ENCODE measurements at places on chromosomes 5 and 9. TPM values are rescaled to one million over a fixed set of nuclear protein-coding genes. Genes with fewer than 3 reads are reported as not detected.
A peak's percentile ranks its signal among the peaks of the same experiment; 100 is the strongest.

Gene DAPK1
- 3.3 TPM for total RNA-seq

Gene IFT74
- 10.9 TPM for total RNA-seq

Gene RASGRF2
- 8.6 TPM for total RNA-seq

Gene ANKRD34B
- not detected for total RNA-seq

Gene PTPRD
- not detected for total RNA-seq

Gene PJA2
- total RNA-seq, result 57.3 TPM

- H3K27me3 ChIP-seq, result no peaks in the 10 kb centered on the region
- DNase-seq, result no peak
- no peak overlapping the region for H3K4me3 ChIP-seq
- peaks cover 3% of the 10 kb centered on the region for H3K36me3 ChIP-seq
- H3K27ac ChIP-seq, result no peak overlapping the region
- H3K4me1 ChIP-seq, result peaks cover 9% of the 10 kb centered on the region
Measured at GRCh38 chr9:3548648-3549047, 22.8 kb upstream of the RFX3 start.

DNA sequence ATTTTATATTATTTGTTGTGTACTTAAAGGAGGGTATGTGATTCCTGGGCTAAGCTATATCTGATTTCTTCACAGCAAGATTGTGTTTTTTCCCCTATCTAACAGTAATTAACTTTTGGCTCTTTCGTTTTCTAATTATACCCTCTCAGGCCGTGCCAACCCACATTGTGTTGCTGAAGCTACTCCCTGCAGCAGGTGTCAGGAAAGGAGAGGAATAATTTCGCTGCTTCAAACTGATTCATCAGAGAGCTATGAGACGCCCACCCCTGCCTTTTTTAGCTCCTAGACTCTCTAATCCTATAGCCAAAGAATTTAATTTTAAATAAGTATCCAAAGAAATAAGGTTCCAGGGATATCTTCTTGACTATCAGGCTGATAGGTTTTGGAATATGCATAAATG lies 3.8 kb downstream of the CAVIN4 start:
- H3K27me3 ChIP-seq, result no peaks in the 10 kb centered on the region
- H3K4me1 ChIP-seq, result no peaks in the 10 kb centered on the region
- H3K36me3 ChIP-seq, result no peaks in the 10 kb centered on the region

DNA sequence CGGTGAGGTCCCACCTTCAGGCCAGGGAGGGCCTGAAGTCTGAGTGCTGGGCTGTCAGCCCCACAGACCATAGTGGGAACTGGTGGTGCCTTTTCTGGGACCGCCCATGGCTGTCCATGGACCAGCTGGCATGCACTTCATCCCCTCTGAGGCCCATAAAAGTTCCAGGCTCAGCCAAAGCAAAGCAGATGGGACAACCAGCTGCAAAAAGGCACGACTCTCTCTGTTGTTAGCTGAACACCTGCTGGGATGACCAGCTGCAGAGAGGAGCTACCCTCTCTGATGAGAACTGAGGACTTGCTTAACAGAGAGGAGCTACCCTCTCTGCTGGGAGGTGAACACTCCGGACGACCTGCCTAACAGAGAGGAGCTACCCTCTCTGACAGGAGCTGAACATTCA lies 844.3 kb upstream of the DMAC1 start:
- no peaks in the 10 kb centered on the region for H3K36me3 ChIP-seq
- H3K4me1 ChIP-seq, result no peaks in the 10 kb centered on the region
- no peaks in the 10 kb centered on the region for H3K27me3 ChIP-seq

GRCh38 chr9:101399643-101399970 lies 956 bp downstream of the ZNF189 start:
- no peak for DNase-seq
- H3K4me3 ChIP-seq, result peak overlapping the region; percentile 100
- H3K27me3 ChIP-seq, result no peaks in the 10 kb centered on the region

- peak overlapping the region; percentile 32 for H3K4me3 ChIP-seq
- H3K4me1 ChIP-seq, result peaks cover 31% of the 10 kb centered on the region
- no peak overlapping the region for H3K27ac ChIP-seq
- peaks cover 78% of the 10 kb centered on the region for H3K27me3 ChIP-seq
- no peaks in the 10 kb centered on the region for H3K36me3 ChIP-seq
Measured at GRCh38 chr9:124007565-124008302, 3.8 kb upstream of the LHX2 start.

- no peaks in the 10 kb centered on the region for H3K4me1 ChIP-seq
- H3K27ac ChIP-seq, result no peak overlapping the region
- no peak for DNase-seq
- H3K27me3 ChIP-seq, result peaks cover under 1% of the 10 kb centered on the region
Measured at GRCh38 chr9:8725635-8726034, 926.1 kb upstream of the DMAC1 start.

DNA sequence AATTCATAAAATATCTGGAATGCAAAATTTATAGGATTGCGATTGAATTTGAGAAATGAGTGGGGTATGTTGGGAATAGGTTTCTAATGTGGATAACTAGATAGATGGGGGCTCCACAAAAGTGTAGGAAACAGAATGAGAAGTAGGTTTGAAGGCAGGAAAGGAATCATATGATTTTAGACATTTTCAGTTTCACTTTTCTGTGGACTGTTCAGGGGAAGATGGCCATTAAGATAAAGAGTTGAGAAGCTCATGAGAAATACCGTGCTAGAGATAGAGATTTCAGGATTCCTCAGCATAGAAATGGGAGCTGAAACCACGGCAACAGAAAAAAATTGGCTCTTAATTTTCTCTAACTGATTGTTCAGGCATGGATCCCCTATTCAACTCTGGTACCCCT lies 163.4 kb upstream of the CD180 start:
- H3K4me1 ChIP-seq, result peaks cover 9% of the 10 kb centered on the region
- no peaks in the 10 kb centered on the region for H3K36me3 ChIP-seq
- H3K27ac ChIP-seq, result no peak overlapping the region
- H3K4me3 ChIP-seq, result no peak overlapping the region
- peaks cover 5% of the 10 kb centered on the region for H3K27me3 ChIP-seq

DNA sequence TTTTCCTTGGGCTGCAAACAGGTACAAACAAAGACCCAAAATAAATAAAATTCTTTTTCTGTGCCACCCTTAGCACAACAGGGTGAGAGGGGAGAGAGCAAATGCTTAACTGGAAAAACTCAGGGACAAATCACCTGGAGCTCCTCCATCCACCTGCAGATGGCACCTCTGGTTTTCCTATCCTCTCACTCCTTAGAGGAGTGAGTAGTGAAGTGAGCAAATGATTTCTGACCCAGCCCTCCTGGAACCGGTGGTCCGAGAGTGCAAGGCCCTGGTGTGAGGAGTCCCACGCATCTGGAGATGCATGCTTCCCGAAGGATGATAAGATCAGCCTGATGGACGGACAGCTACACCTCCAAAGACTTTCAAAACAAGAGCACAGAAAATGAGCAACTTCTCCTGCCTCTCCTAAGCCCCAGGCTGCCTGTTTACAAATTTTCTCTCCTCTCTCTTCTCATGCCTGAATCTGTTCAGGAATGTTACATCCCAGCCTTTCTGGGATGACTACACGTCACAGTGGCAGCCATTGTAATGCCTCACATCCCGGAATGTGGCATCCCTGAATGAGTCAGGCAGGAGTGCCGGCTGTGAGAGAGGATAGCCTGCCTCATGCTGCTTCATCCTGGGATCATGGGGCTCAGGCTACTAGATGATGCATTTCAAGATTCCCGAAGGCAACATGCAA lies 86.4 kb downstream of the ADRB2 start:
- peaks cover 8% of the 10 kb centered on the region for H3K4me1 ChIP-seq
- DNase-seq, result no peak
- H3K36me3 ChIP-seq, result no peaks in the 10 kb centered on the region

- no peak overlapping the region for H3K4me3 ChIP-seq
- H3K4me1 ChIP-seq, result no peaks in the 10 kb centered on the region
- peak overlapping the region; percentile 60 for H3K27ac ChIP-seq
- peaks cover 5% of the 10 kb centered on the region for H3K36me3 ChIP-seq
Measured at GRCh38 chr9:128304136-128304970, 17.9 kb downstream of the TRUB2 start.

DNA sequence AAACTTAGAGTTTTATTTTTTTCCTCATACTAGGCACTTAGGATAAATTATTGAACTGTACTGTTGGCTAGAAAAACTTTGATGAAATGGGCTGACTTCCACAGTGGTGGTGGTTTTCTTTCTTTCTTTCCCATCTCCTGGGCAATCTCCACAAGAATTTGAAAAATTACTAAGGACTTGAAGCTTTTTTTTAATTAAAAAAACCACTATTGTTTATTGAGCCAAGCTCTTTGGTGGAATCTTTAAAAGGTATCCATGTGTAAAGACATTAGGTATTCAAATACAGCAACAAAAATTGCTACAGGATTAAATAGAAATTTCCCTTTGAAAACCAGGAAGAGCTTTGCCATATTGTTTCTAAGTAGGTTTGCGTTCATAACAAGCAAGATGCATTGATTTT lies 14.1 kb downstream of the MARCHF6 start:
- no peak overlapping the region for H3K27ac ChIP-seq
- no peak for DNase-seq
- H3K36me3 ChIP-seq, result peaks cover 4% of the 10 kb centered on the region
- no peak overlapping the region for H3K4me3 ChIP-seq

GRCh38 chr5:68962757-68963484 lies 130.9 kb upstream of the SLC30A5 start:
- peak; percentile 31 for DNase-seq
- no peak overlapping the region for H3K4me3 ChIP-seq
- no peak overlapping the region for H3K27ac ChIP-seq
- H3K36me3 ChIP-seq, result no peaks in the 10 kb centered on the region

DNA sequence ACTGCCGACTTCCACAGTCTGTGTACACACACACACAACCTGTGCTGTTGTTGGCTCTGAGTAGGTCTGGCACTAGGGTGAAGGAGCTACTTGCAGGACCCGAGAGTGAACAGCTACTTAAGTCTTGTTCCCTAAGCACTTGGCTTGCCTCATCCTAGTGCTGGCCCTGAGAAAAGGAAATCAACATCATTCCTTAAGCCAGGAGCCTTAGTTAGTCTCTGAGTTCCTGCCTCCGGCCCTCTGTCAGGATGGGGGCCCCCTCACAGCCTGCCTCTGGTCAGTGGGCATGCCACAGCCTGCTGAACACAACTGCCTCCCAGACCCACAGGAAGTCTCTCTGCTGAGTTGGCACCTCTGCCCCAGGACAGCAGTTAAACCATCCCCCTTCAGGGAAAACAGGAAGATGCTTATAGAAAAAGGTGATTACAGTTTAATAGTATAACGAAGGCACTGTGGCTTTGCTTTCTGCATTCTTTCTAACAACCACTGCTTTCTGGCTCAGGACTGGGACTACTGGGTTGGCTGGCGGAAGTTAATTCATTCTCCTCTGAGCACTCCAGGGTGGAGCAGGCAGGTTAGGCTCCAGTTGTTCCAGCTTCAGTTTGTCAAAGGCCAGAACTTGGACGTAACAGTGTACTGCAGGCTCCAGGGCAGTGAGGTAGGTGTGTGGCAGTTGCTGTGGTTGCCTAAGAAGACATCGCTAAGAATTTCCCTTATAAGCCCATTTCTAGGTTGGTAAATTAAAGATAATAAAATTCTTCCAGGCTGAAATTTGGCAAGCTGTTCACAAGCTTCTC lies 2.8 kb downstream of the MAMDC2 start:
- H3K27me3 ChIP-seq, result peaks cover 43% of the 10 kb centered on the region
- no peaks in the 10 kb centered on the region for H3K36me3 ChIP-seq
- peaks cover 10% of the 10 kb centered on the region for H3K4me1 ChIP-seq
- H3K27ac ChIP-seq, result no peak overlapping the region

DNA sequence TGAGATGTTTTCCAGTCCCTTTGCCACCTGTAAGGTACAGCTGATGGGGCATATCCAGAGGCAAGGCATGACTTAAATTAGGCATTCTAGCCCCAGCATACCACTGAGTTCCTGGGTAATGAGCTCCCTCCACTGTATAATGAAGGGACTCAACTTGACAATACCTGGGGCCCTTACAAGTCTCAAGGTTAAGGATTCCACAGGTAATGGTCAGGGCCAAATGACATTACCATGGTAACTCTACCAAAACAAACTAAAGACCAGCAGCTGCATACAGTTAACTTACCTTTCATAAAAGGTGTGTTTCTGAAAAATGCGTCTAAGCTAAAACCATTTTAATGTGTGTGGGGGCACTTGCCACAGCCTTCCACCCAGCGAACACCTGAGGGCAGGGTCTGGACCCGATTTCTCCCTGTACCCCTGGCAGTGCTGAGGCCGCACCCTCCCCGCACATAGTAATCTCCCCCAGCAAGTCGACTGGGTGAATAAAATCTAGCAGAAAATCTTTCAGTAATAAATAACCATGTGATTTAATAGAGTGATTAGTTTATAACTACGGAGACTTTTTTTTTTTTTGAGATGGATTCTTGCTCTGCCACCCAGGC lies 24.2 kb downstream of the CCDC69 start:
- no peak overlapping the region for H3K4me3 ChIP-seq
- peaks cover 10% of the 10 kb centered on the region for H3K36me3 ChIP-seq
- peaks cover 41% of the 10 kb centered on the region for H3K4me1 ChIP-seq
- DNase-seq, result no peak

- peaks cover 8% of the 10 kb centered on the region for H3K36me3 ChIP-seq
- no peak overlapping the region for H3K4me3 ChIP-seq
- H3K27me3 ChIP-seq, result peaks cover 1% of the 10 kb centered on the region
- no peak for DNase-seq
Measured at GRCh38 chr5:74975582-74975981, 76.8 kb downstream of the GCNT4 start.

DNA sequence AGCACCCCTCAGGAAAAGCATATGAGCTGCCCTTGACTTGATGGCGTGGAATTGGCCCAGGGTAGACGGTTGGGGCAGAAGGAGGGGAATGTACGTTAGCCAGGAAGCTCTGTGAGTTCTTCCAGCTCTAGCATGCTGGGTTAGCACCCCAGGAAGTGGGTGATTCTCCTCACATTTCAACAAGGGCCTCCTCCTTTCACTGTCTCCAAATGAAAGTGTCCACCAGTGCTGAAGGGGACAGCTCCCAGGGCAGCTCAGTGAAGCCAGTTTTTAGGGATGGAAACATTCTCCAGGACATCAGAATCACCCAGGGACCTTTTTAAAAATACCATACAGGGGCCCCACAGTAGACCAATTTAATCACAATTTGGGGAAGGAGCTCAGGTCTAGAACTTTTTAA lies 17.2 kb upstream of the AFAP1L1 start:
- no peak for DNase-seq
- no peaks in the 10 kb centered on the region for H3K36me3 ChIP-seq
- no peaks in the 10 kb centered on the region for H3K4me1 ChIP-seq
- no peak overlapping the region for H3K4me3 ChIP-seq

GRCh38 chr5:50867140-50867539 lies 200.7 kb downstream of the PARP8 start:
- H3K4me3 ChIP-seq, result no peak overlapping the region
- H3K4me1 ChIP-seq, result no peaks in the 10 kb centered on the region
- no peak for DNase-seq
- no peak overlapping the region for H3K27ac ChIP-seq
- no peaks in the 10 kb centered on the region for H3K36me3 ChIP-seq
- H3K27me3 ChIP-seq, result peaks cover 28% of the 10 kb centered on the region

All from activated CD4-positive, alpha-beta memory T cell treated with anti-CD3 and anti-CD28 coated beads for 36 hours (primary cell).